ENCODE measurements at places on chromosomes 5 and 9.
A peak's percentile ranks its signal among the peaks of the same experiment; 100 is the strongest.

GRCh38 chr9:76510041-76510440 is 51.1 kb downstream of the GCNT1 start:
- DNase-seq: no peak

- no peak for DNase-seq
Measured at GRCh38 chr5:107269256-107269655, 401.5 kb downstream of the EFNA5 start.

DNA sequence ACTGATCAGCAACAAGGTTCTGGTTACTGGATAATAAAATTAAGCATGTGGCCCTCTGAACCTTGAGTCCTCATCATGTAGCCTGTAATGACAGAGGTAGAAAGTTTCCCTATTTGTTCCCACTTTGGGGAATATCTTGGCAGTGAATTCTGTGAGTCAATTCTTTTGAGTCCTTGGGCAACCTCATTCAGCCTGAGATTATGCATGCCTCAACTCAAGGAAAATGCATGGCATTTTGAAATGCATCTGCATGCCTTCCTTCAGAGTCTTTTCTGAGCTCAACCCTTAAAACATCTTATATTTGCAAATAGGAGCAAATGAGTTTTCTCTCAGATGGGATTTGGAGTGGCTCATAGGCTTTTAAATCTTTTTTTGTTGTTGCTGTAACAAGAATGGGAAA is 218.1 kb upstream of the CD180 start:
- no peak for DNase-seq

- DNase-seq: no peak
Measured at GRCh38 chr9:137630679-137631078, 11.9 kb downstream of the EHMT1 start.

DNA sequence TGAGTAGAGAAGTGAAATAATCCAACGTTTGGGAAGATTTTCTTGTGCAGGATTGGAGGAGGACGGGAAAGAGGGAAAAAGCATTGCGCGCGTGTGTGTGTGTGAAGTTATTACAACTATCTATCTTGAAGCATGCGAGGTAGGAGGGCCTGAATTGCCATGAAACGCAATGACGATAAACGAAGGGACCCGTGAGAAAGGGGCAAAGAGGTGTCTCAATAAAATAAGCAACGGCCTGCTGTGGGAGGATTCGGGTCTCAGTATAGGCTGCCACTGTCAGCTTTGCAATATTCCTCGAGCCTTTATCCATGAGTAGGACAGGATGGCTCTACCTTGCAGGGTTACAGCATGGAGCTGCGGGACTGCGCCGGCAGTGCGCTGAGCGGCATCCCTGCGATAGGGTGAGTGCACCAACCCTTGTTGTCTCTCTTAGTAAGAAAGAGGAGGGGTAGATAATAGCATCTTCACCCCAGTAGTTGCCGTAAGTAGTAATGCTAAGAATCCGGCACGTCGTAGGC is 631 bp upstream of the RCL1 start:
- no peak for DNase-seq

GRCh38 chr9:116464987-116465571 is 222.0 kb upstream of the TRIM32 start:
- no peak for DNase-seq

GRCh38 chr5:154475591-154476353 is 2.3 kb downstream of the HAND1 start:
- DNase-seq: no peak

DNA sequence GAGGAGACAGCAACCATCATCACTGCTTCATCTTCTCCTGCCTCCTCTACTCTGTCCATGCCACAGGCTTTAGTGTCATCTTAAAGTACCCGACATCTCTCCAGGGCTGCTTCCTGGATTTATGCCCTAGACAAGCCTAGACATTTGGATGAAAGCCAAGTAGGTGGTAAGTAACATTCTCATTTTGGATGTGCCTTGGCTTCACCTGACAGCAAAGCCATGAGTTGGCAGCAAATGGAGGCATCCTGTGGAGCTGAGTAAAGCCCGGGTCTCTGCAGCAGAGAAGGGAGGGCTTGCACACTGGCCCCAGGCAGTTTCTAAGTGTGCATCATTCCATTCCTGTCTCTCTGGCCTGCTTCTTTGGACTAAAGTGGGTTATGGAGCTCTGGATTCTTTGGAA is 299.1 kb downstream of the DMAC1 start:
- no peak for DNase-seq

DNA sequence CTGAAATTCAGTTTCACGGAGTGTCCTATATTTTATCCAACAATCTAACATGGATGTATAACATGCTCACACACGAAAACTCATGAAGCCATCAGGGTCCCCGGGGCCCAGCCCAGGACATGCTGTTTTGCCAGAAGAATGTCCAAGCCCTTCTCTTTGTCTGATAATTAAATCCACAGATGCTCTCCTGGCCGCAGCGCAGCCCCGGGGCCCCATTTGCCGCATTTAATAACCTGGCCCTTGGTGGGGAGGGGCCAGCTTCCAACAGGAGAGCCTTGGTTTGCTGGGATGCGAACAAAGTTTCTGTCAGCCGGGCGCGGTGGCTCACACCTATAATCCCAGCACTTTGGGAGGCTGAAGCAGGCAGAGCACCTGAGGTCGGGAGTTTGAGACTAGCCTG is 30.0 kb downstream of the PLPP7 start:
- no peak for DNase-seq

GRCh38 chr5:180090098-180090768 is 18.7 kb upstream of the RNF130 start:
- DNase-seq: peak; percentile 68

DNA sequence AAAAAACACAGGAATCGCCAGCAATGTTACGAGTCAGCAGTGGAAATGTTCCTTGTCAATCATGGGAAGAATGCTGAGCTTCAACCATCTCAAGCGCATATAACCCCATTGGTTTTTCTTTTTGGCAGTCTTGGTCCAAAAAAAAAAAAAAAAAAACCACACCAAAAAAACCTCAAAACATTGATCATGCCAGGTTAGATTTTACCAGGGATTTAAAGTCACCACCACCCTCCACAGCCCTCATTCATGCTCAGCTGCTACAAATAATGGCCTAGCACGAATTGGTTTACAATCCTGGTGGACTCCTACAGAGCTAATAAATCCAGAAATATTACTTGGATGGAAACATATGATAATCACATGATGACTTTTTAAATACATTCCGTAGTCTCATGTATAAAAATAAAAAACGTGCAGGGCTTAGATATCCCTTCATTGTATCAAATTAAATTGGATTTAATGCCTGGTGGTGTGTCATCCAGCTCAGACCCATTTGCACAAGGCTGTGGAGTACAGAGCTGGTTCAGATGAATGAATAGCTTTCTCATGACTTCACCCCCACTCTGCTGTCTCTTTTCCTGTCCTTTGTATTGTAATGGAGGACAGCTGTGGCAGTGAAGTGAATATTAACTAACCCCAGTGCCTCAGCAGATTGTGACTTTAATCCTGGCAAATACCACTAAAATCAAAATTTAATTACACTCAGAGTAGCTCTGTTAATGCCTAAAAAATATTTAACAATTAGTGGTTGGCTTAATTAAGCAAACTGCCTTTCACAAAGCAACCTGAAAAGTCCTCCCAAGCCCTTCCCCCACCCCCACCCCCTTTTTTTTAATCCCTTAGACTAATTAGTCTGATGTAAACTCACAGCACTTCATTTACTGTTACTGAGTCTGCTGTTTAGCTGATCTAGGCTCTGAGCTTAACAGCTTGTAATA is 626.5 kb upstream of the ZNF608 start:
- no peak for DNase-seq

Measured in stimulated activated CD4-positive, alpha-beta T cell treated with anti-CD3 and anti-CD28 coated beads, Interleukin-1b, Interleukin-23, amount 100 ng/mL, for 24 hours (primary cell).